ENCODE measurements at places on chromosomes 1 and 21.

DNA sequence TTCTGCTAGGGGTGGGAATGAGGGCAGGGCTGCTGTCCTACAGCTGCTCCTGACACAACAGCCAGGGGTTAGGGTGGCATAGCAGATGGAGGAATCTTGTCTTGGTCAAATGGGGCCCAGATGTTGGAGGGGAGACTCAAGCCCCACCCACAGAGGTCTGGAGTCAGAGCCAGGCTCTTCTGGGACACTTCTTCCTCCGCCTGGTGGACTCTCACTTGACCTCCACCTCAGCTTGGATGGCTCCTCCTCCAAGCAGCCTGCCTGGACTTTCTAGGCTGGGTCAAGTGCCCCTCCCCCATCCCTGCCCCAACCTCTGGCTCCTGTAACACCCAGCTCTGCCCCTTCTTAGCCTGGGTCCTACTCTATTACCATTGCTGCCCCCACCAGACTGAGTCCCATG is 35.5 kb downstream of the EPHA2 start:
- DNase-seq, result no peak

GRCh38 chr1:167991546-167991945 is 54.7 kb upstream of the MPC2 start:
- no peak for DNase-seq

DNA sequence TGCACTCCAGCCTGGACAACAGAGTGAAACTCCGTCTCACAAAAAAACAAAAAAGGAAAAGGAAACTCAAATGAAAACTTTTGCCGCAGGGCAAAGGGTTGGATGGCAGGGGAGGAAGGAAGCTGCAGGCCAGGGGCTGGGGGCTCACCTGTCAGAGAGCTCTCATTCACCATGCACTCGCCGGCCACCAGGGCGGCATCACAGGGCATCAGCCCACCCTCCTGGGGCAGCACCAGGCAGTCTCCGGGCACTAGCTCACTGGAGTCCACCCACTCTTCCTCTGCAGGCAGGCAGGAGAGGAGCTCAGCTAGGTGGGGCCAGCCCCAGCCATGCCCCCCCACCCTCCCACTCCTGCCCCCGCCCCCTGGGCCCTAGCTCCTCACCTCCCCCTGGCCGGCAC is 11.9 kb downstream of the ATP13A2 start:
- no peak for DNase-seq

- DNase-seq, result no peak
These were observed 85.5 kb downstream of the KCND3 start for GRCh38 chr1:111903871-111904449.

DNA sequence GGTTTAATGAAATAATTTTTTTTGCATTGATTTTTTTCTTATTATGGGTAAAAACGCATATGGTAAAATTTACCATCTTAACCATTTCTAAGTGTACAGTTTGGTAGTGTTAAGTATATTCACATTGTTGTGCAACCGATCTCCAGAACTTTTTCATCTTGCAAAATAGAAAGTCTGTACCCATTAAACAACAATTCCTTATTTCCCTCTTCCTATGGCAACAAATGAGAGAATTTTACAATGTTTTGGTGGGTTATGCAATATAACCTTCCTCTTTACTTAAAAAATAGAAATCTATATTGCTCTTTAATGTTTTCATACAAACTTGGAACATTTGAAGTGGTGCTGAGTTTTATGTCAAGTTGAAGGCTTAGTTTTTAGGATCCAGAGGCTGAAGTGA is 26.6 kb downstream of the MAP3K7CL start:
- DNase-seq, result no peak

DNA sequence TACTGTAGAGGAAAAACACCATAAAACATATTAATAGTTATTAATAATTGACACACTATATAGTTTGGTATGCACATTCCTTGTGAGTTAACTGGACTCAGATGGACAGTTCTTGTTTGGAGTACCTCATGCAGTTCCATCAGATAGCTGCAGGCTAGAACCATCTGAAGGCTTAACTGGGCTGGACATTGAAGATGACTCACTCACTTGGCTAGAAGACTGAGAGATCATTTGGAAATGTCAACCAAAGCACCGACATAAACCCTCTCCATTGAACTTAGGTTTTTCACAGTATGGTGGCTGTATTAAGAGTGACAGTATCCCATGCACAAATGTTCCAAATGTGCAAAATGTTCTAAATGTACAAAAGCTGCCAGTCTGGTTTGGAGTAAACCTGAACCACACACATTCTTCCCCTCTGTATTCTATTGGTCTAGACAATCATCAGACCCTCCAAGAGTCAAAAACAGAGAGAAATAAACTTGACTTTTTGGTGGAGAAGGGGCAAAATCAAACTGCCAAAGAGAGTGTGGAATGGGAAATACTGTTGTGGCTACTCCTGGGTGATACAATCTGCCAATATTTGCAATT is 708.4 kb downstream of the KCNT2 start:
- no peak for DNase-seq

All from stimulated activated CD4-positive, alpha-beta T cell treated with anti-CD3 and anti-CD28 coated beads, Interleukin-1b, Interleukin-23, amount 100 ng/mL, for 4 hours (primary cell).